ENCODE measurements at places on chromosomes 7 and 10. TPM values are rescaled to one million over a fixed set of nuclear protein-coding genes. Genes with fewer than 3 reads are reported as not detected.

GRCh38 chr10:57506414-57507094, 761.1 kb downstream of the IPMK start:
- DNase-seq: no peak

GRCh38 chr7:99392046-99392445, 16.4 kb downstream of the PDAP1 start:
- no peak for DNase-seq

DNA sequence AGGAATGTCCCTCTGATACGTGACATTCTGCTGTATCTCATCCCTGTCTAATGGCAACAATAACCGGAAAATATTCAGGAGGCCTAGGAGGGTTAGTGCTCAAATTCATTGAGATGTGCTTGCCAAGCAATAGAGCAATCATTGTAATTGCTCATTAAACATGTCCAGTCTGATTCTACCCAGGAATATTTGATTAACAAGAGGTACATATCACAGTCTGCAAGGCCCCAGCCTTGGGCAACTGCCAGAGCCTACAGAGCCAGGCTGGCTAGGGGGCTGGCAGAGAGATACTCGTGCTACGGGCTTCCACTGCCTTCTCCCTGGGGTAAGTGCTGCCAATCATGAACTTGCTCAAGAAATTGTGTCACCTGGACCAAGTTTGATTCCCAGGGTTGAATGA, 99.1 kb downstream of the ALOX5 start:
- DNase-seq: no peak

DNA sequence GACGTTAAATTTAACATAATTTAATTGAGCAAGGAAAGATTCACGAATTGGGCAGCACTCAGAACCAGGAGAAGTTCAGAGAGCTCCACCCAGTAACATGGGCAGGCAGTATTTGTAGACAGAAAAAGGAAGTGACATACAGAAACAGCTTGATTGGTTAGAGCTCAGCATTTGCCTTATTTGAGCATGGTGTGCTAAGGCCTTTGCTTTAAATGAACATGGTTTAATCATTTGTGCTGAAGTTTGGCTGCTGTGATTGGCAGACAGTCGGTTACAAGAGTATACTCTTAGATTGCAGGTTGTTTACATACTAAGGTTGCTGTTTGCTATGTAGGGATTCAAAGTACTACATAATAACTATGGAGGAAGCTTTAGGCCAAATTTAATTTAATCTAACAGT, 199.2 kb downstream of the MALRD1 start:
- no peak for DNase-seq

DNA sequence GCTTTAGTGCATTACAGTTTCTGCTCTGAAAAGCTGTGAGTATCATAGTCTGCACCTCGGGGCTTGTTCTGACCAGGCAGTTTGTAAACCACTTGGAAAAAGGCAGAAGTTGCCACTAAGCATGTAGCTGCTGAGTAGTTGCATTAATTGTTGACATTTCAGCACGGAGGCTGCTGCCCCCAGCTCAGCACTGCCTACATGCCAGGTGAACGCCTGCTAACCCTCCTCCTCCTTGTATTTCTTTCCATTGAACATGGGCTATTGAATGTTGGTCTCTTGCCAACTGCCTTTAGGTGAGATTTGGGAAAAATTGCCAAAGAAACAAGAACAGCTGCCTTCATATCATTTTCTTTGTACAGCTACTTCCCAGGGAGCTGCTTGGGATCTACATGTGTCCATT, 164.2 kb downstream of the RAPGEF5 start:
- DNase-seq: no peak

DNA sequence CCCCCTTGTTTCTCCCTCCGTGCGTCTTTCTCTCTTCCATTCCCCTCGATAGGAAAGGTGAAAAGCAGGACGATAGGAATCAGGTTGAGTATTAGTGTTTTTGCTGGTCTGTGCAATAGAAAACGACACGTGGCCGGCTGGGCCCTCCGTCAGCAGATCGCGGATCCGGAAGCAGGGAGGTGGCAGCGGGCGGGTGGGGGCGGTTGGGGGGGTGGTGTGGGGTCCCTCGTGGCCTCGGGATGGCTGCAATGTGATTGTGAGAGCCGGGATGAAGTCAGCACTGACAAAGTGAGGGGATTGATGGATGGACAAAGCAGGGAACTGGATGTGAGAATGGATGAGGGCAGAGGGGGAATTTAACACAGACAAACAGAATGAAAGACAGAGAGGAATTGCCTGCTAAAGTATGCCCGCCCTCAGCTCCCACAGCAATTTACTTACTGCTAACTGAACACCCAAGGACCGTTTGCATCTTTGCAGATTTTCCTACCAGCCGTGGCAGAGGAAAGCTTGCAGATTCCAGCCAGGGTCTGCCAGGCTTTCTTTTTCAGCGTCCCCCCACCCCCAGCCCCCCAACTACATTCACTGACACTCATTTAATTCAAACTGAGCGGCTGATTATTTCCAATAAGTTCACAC, 280.9 kb downstream of the LRMDA start:
- no peak for DNase-seq

Gene CRYGN
- total RNA-seq: 1.2 TPM

Gene RGR
- total RNA-seq: not detected
